ENCODE measurements at places on chromosomes 16 and 17. TPM values are rescaled to one million over a fixed set of nuclear protein-coding genes. Genes with fewer than 3 reads are reported as not detected.

DNA sequence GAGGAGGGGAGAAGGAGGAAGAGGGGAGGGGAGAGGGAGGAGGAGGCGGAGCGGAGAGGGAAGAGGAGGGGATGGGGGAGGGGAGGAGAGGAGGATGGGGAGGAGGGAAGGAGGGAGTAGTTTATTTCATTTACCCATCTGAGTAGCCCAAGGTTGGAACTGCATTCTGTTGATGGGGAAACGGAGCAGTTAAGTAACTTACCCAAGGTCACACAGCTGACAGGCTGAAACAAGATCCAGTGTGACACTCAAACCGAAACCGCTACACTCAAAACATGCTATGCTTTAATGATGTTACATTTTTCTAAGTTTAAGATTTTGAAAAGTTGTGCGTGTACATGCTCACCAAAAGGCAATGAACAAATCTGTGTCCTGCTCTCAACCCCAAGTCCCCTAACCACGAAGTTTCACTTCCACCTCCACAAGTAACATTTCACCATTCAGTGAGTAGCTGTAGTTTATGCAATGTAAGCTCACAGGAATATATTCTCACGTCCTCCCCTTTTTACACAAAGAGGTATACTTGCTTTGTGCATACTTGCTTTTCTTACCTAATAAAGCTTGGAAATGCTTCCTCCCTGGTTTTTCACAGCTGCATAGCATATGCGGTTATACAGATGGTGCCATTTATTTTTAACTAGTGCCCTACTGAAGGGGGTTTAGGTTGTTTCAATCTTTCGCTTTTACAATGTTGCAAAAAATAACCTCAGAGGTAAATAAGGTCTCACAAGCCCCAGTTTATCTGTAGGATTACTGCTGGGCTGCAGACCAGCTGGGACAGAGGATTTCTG is 275.3 kb downstream of the PARN start:
- DNase-seq, result no peak

- no peak for DNase-seq
These were observed 28.1 kb downstream of the SERPINF1 start for GRCh38 chr17:1789936-1790335.

DNA sequence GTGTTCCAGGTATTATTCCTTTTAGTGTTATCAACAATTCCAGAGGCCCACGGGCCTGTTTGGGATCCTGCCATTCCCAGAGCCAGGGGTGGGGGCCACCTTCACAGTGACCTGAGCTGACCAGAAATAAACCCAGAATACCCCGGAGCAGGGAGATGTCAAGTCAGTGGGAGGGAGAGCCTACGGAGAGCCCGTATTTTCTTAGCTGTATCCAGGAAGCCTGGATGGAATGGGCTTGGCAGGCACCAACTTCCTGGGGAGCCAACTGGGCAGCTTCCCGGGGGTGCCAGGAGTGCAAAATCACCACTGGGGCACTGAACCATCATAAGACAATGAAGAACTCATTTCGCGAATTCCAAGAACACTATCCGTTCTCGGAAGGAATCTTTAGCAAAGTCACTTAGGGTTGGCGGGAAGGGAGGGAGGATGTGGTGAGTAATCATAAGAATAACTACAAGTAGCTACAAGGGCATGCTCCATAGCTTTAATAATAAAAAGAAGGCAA is 13.2 kb upstream of the MRTFB start:
- DNase-seq, result no peak

GRCh38 chr16:17362946-17363345 is 107.8 kb downstream of the XYLT1 start:
- no peak for DNase-seq

- no peak for DNase-seq
These were observed 1.6 kb downstream of the TMEM186 start for GRCh38 chr16:8795818-8796217.

GRCh38 chr17:229709-230394 is 48.4 kb upstream of the DOC2B start:
- DNase-seq, result no peak

- no peak for DNase-seq
These were observed 199.8 kb upstream of the WSCD1 start for GRCh38 chr17:5870231-5870953.

GRCh38 chr16:50067290-50067853 is 1.6 kb downstream of the HEATR3 start:
- peak; percentile 24 for DNase-seq

GRCh38 chr16:86199871-86200695 is 301.1 kb downstream of the IRF8 start:
- no peak for DNase-seq

- DNase-seq, result no peak
These were observed 3.9 kb upstream of the RMI2 start for GRCh38 chr16:11341371-11341770.

GRIN2A gene
- total RNA-seq, result 0.15 TPM

CCDC102A gene
- total RNA-seq, result 1.9 TPM

CDRT4 gene
- total RNA-seq, result 3.8 TPM

BCL6B gene
- total RNA-seq, result 7.3 TPM

SPN gene
- 2.3 TPM for total RNA-seq
